Ovary (tissue), 10 donors: ENCODE measurements at places on chromosomes 11 and 22. TPM values are rescaled to one million over a fixed set of nuclear protein-coding genes. Genes with fewer than 3 reads are reported as not detected.

- peak; percentile 82 for DNase-seq
These were observed 897 bp downstream of the MAP6 start for GRCh38 chr11:75667831-75668450.

GRCh38 chr11:120798854-120799253, 225.0 kb upstream of the TBCEL start:
- DNase-seq = no peak

DNA sequence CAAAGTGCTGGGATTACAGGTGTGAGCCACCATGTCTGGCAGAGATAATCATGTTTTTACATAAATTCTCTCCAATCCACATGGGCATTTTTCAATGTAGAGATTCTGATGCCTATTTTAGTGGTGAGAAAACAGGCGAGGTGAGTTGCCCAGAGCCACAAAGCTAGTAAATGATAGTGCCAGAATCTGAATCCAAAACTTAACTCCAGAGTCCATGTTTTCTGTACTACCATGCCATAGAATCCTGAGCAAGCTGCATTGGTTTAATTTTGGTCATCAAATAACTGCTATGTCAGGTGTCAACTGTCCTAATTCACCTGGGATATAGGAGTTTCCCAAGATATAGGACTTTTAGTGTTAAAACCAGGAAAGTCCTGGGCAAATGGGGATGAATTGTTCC, 13.6 kb downstream of the NEFH start:
- DNase-seq = no peak

DNA sequence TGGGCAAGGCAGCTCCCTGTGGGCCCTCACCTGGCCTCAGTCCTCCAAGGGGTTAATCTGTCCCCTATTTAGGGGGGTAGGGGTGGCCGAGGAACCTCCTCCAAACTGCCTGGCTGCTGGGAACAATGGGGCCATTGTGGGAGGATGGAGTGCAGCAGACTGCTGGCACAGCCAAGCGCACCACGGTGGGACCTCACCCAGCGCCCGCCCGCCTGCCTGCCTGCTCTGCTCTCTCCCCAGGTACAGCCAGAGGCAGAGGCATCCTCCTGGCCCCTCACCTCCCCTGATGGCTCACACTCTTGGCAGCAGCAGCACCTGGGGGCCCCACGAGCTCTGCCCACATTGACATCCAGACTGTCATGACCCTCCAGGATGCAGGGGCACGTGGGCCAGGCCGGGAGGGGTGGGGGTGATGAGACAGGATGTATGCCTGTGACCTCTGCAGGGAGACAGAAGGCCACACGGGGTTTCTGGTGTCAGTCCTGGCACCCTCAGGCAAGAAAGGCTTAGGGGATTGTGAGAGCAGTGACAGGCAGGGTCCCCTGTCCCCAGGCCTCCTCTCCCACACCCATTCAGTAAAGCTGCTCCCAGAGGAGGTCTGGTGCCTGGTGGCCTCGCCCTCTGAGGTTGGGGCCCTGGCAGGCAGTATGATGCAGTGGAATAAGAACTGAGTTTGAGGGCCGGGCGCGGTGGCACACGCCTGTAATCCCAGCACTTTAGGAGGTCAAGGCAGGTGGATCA, 11.4 kb downstream of the BCL9L start:
- DNase-seq = no peak

Gene ANKK1
- 0.34 TPM for polyA plus RNA-seq

Gene OR5B21
- not detected for polyA plus RNA-seq

Gene MN1
- 6.7 TPM for polyA plus RNA-seq
